ENCODE measurements at places on chromosomes 12 and 14.

DNA sequence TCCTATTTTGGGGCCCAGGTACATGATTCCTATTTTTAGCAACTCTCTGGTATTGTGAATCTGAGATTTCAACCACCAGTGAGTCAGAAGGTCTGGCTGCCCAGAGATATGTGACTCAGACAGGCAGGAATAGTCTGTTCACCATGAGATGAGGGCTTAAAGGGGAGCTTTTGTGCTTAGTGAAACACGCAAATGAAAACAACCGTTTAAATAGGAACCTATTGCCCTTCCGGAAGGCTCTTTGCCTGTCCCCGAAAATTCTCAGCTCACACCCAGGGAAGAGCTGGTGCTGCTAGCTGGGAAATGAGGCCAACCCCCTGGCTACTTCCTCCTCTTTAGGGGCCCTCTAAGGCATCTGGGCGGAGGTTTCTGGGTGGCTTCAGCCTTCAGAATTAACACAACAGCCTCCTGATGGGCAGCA is 283.6 kb downstream of the CACNA1C start:
- DNase-seq, result no peak

GRCh38 chr12:11734580-11735180 is 85.2 kb downstream of the ETV6 start:
- no peak for DNase-seq

- peak; percentile 78 for DNase-seq
Measured at GRCh38 chr14:52131640-52132320, 62.9 kb upstream of the NID2 start.

DNA sequence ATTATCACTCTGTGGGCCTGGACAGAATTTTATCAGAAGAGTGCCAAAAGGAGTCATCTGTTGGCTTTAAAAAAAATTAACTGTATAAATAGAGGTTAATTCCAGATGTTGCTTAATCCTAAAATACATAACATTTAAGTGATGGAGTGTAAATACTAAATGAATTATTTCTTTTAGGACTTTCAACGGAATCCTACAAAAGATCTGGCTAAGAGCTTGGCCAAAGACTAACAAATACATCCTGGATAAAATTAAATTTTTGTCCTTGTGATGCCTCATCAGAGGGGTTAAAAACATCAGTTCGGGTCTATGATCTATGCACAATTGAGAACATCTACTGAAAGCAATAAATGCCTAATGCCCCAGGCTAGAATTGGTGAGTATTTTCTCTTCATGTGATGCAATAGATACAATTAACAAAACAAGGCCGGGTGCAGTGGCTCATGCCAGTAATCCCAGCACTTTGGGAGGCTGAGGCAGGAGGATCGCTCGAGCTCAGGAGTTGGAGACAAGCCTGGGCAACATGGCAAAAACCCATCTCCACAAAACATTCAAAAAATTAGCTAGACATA is 49.8 kb upstream of the RAP1B start:
- no peak for DNase-seq

GRCh38 chr14:102096569-102097188 is 9.8 kb upstream of the HSP90AA1 start:
- DNase-seq, result no peak

DNA sequence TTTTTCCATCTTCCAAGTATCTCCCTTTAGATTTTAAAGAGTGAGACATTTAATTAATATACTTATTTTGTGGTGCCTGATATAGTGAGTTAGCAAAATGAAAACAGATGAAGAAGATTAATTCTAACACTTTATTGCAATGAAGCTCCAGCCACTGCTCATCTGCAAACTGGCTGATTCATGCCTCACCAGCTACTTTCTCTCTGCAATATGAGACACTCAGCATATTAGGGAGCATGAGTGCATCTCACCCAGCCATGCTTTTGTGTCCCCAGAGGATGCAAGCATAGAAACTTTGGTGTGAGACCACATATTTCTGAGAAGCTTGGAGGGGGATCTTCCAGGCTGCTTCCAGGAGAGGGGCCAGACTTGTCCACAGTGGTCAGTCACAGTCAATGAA is 148.6 kb downstream of the BMP4 start:
- no peak for DNase-seq

DNA sequence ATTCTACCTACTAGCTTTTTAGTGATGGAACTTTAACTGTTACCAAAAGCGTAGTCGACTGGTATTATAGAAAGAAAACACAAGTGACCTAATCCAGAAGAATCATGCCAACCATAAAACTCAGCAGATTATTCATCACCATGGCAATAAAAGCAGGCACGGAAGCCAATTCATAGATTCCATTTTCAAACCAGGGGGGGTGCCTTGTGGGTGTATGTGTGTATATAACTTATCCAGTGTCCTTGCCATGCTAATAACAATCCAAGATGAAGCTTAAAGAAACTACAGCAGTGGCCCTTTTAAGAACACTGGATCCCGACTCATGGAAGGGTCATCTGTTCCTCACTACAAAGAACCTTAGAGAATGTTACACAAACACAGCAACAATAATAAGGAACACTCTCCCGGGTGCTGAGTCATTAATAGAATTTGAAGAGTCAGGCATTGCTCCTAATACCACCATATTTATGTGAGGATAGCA is 61.0 kb downstream of the EPS8 start:
- no peak for DNase-seq

- DNase-seq, result no peak
Measured at GRCh38 chr12:89414322-89414721, 62.0 kb upstream of the DUSP6 start.

DNA sequence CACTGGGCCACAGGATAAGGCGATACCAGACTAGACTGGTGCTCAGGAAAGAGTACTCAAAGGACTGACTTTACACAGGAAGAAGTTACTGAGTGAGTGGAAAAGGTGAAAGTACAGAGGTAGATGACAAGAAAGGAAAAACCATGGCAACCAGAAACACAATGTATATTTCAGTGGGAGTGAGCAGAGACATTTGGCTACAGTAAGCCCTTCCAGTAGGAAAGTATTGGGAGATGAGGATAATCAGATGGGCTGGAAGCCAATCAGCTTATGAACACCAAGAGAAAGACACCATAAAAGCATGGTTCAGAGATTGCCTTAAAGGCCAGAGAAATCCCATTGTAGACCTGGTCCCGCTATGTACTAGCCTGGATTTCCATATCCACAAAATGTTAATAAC is 51.6 kb downstream of the TMTC1 start:
- no peak for DNase-seq

DNA sequence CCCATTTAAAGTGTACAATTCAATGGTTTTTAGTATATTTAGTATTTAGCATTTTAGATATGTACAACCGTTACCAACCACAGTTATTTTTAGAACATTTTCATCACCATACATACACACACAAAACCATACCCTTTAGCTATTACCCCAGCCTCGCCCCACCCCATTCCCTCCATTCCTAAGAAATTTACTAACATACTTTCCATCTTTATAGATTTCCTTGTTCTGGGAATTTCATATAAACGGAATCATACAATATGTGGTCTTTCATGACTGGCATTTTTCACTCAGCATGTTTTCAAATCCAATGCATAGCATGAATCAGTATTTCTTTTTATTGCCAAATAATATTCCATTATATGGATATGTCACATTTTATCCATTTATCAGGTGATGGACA is 101.5 kb downstream of the TAOK3 start:
- no peak for DNase-seq

DNA sequence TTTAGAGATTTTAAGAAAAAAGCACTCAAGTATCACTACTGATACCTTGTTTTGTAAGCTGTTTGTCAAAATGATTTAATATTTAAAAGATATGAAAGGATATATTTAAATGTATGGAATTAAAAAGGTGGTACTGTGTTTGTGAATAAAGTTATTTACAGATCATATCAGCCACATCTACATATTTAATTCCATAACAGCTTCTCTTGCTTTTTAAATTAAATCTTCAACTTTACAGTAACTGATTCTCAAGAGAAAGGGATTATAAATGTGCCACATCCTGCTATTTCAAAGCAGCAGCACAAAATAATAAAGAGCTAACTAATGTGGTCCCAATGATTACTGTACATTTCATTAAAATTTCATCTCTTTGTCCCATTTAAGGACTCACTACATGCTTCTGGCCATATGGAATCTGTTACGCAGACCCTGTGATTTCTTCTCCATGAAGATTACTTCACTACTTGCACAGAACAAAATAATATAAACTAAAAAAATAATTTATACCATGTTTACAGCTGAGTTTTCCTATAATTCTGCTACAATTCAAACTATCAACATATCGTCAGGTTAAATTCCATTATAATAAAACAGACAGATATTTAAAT is 117.8 kb downstream of the MED13L start:
- no peak for DNase-seq

- no peak for DNase-seq
Measured at GRCh38 chr12:57040750-57041149, 9.2 kb downstream of the MYO1A start.

GRCh38 chr12:80291108-80291754 is 152.8 kb upstream of the PTPRQ start:
- DNase-seq, result no peak

DNA sequence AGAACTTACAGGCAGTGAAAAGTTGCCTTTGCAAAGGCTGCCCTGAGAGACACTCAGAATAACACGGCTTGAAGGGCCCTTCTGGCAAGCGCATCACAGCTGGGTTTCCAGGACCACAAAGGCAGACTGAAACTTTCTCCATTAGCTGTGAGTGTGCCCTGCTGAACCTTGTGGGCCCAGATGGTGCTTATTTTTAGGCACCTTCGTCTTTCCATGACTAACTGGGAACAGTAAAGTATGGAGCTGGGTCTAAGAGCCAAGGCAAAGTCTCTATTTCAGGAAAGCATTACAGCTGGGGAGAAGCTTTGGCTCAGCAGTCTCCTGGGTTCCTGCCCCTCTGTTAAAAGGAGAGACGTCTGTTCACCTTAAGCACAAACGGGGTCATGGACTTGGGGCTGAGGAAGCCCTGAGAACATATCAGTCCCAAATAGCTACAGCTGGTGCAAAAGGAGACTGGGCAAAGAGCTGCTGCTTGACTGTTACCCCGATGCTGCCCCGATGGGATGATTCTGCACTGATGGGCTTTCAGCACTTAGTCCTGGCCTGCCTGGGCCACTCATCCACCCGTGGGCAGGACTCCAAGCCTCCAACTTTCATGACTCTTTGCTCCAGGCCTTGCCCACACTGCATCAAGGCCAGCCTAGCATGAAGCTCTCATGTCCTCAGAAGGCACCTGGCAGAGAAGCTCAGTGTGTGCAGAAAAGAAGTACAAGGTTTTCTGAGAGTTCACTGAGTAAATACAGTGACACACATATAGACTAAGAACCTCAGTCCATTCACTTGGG is 248.3 kb downstream of the PHLDA1 start:
- no peak for DNase-seq

- peak; percentile 72 for DNase-seq
Measured at GRCh38 chr12:58202933-58203718, 261.8 kb downstream of the ATP23 start.

DNA sequence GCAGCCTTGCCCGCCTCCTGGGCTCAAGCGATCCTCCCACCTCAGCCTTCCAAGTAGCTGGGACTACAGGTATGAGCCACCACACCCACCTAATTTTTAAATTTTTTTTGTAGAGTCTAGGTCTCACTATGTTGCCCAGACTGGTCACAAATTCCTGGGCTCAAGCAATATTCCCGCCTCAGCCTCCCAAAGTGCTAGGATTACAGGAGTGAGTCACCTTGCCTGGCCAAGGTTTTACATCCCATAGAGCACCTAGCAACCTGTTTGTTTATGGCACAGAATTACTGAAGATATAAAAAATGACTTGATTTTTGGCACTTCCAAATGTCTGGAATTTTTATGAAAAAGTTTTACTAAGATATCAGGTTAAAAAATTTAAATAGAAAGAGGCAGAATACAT is 16.5 kb downstream of the MYO1A start:
- DNase-seq, result no peak

Measured in NCI-H1417 treated with DMSO at 0.1 percent for 48 hours (cell line).